GM13977 (cell line): ENCODE measurements at places on chromosomes 1 and 21.
A peak's percentile ranks its signal among the peaks of the same experiment; 100 is the strongest.

DNA sequence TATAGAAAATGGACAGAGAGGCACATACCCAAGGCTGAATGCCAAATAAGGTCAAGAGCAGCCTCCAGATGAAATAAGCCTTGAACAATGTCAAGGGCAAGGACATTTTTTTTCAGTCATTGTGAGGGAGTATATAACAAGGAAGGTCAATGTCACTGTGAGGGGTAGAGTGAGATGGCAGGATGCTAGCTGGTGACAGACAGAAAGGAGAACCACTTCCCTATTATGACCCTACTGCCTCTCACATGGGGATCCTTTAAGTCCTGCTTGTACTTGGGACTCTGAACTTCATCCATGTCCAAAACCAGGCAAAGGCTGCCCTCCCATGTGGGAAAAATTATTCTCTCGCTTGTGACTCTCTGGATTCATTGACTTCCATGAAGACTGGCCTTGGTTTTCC, 119.5 kb upstream of the COA6 start:
- no peak for DNase-seq

DNA sequence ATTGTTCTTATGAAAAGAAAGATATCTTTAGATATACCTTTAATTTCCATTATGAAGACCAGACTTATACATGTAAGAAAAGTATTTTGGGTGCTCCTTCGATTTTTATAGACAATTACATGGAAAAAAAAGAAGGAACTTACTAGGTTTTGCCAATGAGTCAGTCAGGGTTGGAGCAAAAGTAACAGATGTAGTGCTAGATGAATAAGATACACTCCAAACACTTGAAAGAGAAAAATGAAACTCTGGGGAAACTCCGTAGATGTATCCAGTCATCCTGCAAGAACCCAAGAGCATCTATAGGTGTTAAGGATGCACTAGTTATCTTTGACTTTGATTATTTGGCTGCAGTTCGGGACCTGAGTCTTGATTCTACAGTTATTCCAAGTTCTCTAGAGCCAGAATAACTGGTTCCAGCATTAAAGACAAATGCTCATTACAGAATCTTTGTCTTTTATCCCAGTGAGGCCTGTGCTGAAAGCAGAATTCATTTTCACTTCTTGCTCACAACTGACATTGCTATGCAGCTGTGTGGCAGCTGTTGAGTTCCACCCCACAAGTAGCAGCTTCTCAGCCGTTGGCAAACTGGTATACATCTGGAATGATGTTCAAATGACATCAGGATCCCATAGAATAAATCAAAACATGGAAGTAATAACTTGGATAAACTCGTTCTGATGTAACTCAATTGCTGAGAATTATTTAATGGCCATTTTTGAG, 326.1 kb downstream of the ASTN1 start:
- no peak for DNase-seq

DNA sequence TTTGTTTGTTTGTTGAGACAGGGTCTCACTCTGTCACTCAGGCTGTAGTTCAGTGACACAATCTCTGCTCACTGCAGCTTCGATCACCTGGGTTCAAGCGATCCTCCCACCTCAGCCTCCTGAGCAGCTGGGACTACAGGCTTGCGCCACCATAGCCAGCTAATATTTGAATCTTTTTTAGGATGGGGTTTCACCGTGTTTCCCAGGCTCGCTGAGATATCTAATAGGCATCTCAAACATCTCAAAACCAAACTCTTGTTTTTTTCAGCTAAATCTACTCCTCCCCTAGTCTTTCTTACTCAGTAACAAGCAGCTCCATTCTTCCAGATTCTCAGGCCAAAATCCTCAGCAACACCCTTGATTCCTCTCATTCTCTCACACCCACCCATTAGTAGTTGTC, 22.0 kb upstream of the SRRM1 start:
- DNase-seq: no peak

DNA sequence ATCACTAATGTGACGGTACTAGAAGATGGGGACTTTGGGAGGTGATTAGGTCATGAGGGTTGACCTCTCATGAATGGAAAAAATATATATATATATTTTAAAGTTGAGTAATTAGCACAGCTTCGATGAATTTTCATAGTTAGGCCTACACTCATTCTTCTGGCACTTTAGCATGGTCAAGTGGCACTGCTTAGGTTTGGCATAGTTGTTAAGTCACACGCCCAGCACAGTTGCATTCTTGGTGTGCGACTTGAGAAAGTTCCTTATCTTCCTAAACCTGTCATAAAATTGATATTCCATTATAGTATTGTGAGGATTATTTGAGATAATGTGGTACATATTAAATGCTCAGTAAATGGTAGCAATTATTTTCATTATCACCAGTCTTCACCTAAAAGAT, 47.7 kb downstream of the MAN1A2 start:
- no peak for DNase-seq

- DNase-seq: no peak
Measured at GRCh38 chr1:165884009-165884689, 56.7 kb downstream of the UCK2 start.

DNA sequence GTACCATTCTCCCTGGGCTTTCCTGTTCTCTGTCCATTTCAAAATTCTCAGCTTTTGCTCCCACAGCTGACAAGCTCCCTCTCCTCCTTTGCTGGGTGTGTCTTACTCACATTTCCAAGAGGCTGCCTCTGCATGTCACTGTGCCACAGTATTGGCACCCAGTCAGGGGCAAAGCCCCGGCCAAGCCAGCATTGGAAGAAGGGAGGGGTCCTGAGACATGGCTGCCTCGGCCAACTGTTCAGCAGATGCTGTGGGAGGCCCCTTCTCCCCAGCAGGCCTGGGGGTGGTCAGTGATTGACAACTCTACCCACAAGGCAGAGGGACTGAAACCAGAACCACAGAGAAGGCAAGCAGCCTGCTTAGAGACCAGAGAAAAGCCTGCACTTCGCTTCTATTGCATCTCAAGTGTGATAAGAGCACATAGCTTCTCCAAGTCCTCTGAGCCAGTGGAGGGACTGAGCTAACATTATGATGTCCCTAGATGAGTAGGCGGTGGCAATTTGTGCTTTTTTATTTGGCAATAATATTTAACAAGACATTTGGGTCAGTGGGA, 294.1 kb downstream of the SIPA1L2 start:
- DNase-seq: no peak

DNA sequence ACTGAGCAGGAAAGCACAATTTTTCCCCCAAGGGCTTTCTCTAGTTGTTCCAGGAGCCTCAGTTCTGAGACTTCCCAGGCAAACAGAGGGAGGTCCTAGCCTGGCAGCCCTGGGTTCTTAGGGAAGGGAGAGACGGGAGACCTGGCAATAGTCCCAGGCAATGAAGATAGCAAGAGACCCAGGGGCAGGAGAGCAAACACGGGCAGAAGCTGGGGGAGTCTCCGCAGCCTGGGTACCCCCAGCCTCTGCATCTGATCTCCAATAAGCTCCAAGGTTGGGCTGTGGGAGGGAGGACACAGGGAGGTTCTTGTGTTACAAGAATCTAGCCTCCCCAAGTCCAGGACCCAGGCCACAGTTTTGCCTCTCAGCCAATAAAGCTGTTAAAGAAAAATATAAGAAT, 2.4 kb downstream of the BLACAT1 start:
- DNase-seq: no peak

GRCh38 chr21:37668462-37669239, 247.6 kb downstream of the KCNJ6 start:
- no peak for DNase-seq

- DNase-seq: peak; percentile 39
Measured at GRCh38 chr1:234987415-234988154, 141.1 kb downstream of the TOMM20 start.

DNA sequence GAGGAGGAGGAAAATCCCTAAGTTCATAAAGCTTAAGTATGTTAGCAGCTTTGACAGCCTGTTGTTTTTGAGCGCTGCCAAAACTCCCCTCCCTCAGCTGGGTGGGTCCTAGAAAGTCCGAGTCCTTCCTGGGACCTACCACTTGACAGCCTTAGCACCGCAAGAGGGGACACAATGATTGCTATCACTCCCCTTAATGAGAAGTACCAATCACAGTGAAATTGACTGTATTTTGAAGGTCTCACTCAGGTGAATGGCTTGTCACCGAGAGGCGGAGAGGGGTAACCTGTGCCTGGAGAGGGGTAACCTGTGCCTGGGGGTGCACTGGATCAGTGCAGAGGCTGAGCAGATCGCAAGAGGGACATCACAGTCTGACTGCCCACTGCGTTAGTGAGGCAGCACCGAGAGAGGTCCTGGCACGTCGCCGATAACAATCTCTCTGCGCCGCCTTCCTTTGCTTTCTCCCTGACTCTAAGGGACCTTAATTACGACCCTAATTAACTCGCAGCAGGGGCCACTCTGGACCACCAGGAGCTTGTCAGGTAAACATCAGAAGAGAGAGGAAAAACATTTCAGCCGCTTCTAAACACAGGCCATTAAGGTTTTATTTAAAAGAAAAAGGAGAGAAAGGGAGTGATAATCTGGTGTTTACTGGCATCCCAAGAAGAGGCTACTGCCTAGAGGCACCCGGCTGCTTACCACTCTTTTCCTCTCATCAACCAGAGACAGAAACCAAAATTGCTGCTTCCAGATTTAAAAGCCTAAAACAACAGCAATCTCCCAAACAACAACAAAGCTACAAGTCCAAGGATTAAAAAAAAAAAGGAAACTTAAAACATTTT, 25.7 kb upstream of the KCNK1 start:
- no peak for DNase-seq

DNA sequence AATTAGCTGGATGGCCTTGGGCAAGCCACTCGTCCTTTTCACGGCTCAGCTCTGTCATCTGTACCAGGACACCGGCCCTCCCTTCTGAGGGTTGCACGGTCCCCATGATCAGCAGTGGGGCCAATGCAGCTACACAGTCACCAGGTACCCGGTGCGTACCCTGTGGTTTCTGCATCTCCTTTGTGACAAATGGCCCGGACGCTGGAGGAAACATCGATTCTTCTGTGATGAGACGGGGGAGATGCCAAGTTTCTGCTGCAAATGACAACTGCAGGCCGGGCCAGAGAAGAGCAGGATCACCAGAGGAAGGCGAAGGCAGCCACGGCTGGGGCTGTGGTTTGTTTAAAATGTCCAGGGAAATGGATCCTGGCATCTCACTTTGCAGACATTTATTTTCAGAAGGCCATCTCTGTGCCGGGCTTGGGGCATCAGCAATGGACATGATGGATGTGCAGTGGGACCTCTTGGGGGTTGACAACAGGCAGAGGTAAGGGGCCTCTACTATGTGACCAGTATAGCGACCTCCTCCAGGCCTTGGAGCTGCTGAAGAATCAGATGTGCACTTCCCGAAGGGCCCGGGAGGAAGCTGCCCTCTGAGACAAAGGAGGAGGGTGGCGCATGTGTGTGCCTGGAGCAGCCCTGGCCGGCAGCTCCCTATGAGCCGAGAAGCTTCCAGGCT, 221.9 kb upstream of the C1orf174 start:
- DNase-seq: no peak

GRCh38 chr1:86957221-86957620, 42.8 kb downstream of the HS2ST1 start:
- DNase-seq: no peak

GRCh38 chr1:222751255-222751654, 14.3 kb downstream of the FAM177B start:
- DNase-seq: no peak

DNA sequence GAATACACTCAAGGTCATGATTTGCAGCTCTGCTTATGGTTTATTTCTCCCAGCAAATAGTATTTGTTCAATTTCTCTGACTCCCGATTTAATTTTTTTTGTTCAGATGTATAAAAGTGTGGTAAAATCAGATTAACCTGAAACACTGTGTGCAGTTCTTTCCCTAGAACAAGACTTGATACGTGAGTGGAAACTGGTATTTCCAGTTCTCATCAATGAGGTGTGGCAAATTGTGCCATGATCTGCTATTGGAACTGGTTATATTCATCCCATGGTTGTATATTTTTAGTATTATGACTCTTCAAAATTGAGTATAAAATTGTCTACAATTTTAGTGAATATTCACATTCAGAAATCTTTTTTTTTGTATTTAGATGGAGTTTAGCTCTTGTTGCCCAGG, 76.8 kb upstream of the IVNS1ABP start:
- no peak for DNase-seq

- DNase-seq: no peak
Measured at GRCh38 chr1:101971304-101971703, 25.4 kb downstream of the OLFM3 start.

DNA sequence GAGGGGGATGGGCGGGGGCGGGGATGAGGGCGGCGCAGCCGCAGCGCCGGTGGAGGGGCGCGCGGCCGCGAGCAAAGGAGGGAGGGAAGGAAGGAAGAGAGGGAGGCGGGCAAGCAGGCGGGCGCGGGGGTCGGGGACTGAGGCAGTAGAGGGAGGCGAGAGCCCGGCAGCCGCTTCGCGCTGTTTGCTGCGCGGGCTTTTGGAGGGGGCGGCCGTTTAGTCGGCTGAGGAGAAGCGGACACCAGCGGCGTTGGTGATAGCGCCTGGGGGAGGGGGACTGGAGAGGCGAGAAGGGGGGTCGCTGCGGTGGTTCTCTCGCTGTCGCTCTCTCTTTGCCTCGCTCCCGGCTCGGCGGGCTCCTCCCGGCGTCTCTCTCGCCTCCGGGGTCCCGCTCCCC, at the start of gene HS2ST1:
TSS of gene HS2ST1 (plus strand) at position 35 of the 397 bp plus-strand sequence.
- no peak for DNase-seq

- DNase-seq: no peak
Measured at GRCh38 chr1:224544346-224545110, 71.6 kb upstream of the CNIH3 start.

DNA sequence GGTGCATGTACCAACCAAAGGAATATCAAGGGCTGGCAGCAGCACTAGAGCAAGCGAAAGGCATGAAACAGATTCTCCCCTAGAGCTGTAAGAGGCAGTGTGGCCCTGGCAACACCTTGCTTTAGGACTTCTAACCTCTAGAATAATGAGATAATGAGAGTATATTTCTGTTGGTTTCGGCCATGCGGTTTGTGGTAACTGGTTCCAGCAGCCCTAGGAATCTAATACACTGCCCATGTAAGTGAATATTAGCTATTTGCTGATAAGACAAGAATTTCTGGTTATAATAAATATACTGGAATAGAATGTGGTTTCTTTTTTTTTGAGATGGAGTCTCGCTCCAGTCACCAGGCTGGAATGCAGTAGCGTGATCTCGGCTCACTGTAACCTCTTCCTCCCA, 199.4 kb downstream of the GABPA start:
- no peak for DNase-seq

DNA sequence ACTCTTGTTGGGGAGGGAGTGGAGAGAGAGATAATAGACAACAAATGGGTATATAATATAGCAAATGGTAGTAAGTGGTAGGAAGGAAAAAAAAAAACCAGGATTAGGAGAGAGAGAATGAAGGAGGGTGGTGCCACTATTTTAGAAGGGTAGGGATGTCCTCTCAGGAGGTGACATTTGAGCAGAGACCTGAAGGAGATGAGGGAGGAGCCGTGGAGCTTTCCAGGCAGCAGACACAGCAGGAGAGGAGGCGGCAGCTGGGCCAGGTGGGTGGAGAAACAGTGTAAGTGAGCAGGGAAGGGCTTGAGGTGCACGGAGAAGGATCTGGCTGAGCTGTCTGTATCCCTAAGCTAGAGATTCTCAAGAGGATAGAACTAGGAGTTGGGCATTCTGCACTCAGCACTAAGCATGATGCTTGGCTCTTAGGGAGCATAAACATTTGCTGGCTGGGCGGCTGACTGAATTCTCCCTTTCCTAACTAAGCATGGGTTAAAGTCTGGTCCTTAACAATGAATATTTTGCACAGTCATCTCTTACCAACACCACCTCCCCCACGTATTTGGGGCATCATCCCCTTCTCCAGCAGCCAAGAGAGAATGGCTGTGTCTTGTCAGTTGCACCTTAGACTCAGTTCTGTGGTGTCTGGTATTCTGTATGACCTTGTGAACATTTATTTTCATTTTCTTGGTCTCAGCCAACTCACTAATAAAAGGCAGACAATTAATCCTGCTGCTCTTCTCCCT, 27.6 kb upstream of the SARS1 start:
- DNase-seq: no peak
